ENCODE measurements at places on chromosomes 12 and 14.
A peak's percentile ranks its signal among the peaks of the same experiment; 100 is the strongest.

- DNase-seq = no peak
Measured at GRCh38 chr14:89406941-89407340, 10.1 kb downstream of the FOXN3 start.

DNA sequence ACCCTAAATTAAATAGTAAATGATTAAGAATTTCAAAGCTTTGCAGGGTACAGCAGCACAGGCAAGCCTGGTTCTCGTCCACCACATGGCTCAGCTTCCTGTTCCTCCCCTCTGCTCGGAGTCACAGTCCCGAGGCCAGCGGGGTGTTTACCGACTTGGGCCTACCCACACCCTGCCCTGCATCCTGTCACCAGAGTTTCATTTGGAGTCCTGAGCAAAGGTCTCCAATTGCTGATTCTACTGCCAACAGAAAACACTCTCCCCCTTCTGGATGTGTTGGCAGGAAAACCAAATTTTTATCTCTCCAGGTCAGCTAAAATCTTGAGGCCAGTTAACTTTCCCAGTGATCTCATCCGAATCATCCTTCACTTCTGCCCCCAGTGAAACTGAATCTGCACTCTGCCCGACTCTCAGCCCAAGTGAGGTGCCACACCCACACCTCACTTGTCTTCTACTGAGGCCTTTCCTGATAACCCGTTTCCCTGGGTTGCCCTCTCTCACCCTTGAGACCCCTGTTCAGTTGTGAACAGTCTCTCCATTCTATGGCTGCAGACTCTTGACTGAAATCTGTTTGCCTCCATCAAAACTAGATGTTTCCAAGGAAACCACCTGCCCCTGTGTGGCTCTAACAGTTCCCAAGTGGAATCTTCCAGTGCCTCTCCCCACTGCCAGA lies 71.2 kb downstream of the VCPKMT start:
- DNase-seq = no peak

- DNase-seq = peak; percentile 87
Measured at GRCh38 chr14:103847451-103848174, at the start of gene PPP1R13B. Gene PPP1R13B (minus strand): TSS chr14:103847575. CDS start chr14:103847307, 268 bp downstream.

DNA sequence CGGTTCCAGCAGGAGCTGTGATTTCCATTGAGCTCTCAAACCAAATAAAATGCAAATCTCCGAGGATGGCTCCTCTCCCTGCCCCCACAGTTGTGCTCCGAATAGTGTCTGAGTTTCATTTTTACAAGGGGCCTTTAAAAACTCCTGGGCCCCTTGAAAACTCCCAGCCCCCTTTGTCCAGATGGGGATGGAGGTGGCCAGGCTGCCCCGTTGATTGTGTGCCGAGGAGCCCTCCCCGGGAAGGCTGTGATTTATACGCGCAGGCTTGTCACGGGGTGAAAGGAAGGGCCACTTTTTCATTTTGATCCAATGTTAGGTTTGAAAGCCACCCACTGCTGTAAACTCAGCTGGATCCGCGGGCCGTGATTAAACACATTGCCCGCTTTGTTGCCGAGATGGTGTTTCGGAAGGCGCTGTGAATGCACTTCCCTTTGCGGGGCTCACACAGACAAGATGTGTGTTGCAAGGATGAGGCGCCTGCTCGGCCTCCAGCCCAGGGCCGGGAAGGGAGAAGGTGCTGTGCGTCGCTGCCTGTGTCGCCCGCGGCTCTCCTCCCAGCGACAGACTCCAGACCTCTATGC lies 98.8 kb downstream of the TMEM132C start:
- peak; percentile 37 for DNase-seq

DNA sequence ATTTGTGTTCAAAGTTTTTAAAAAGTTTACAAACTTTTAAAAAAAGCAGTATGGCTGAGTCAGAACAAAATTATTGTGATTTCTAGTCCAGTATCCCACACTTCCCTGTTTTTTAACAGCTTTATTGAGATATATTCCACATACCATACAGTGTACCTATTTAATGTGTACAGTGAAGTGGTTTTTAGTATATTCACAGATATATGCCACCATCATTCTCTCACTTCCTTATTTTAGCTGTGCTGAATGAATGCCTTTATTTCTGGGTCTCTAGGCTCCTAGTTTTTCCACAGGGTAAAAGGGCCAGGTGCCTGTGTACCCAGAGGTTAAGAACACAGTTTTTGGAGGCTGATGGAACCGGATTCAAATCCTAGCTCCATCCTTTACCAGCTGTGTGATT lies 58.9 kb upstream of the SRSF5 start:
- DNase-seq = no peak

- no peak for DNase-seq
Measured at GRCh38 chr12:123036466-123037285, 56.2 kb downstream of the ARL6IP4 start.

DNA sequence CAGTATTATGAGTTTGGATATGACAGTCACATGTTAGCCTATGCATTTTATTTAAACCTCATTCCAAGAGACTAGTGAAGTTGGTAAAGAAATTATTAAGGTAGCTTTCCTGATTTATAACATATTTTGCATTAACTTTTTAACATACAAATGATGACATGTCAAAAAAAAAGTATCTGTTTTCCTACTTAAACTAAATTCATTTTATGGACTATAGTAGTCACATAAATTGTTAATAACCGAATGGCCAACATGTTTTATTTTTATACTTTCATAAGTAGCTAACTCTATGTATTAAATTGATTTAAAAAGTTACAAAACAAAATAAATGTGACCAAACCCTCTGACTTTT lies 14.7 kb downstream of the TAOK3 start:
- no peak for DNase-seq

GRCh38 chr12:79187032-79187431 lies 322.5 kb downstream of the SYT1 start:
- no peak for DNase-seq
